CD4-positive, alpha-beta T cell treated with Interleukin-17A for 4 hours (primary cell): ENCODE measurements at places on chromosomes 12 and 14.

DNA sequence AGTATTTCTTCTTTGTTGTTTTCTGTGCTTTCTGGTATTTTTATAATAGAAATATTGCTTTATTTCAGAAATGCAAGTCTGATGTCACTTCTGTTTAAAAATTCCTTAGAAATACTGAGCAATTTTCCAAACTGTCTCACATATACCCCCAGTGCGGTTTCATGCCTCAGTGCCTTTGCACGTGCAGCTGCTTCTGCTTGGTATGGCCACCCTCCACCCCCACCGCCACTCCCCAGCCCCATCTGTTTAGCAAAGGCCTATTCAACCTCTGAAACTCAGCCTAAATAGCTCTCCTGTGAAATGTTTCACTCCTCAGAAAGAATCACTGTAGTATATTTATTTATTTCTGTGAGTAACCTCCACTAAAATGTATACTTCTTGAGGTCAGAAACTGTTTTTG, 52.3 kb downstream of the PPM1H start:
- no peak for DNase-seq

- no peak for DNase-seq
These were observed 49.3 kb upstream of the USP44 start for GRCh38 chr12:95600567-95600966.

GRCh38 chr14:51176839-51177238, 63.2 kb upstream of the TMX1 start:
- no peak for DNase-seq

DNA sequence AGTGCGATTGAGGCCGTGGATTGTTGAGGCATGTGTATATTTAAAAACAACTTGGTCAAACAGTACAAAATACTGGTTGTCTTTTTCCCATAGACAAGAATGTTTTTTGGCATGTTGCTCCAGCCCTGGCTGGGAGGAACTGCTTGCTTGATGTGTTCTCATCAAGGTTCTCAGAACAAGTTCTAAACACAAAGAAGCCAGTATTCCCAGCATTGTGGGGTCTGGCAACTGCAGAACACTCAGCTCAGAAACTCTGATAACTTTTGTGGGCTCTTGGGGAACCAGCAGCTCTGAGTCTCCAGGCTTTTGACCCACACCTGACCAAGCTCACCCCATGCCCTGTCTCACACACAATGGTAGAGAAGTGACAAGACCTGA, 27.1 kb upstream of the DICER1 start:
- no peak for DNase-seq

- no peak for DNase-seq
These were observed 669 bp upstream of the CDKN3 start for GRCh38 chr14:54396183-54396492.

- no peak for DNase-seq
These were observed 36.7 kb upstream of the C14orf132 start for GRCh38 chr14:96002498-96002884.

DNA sequence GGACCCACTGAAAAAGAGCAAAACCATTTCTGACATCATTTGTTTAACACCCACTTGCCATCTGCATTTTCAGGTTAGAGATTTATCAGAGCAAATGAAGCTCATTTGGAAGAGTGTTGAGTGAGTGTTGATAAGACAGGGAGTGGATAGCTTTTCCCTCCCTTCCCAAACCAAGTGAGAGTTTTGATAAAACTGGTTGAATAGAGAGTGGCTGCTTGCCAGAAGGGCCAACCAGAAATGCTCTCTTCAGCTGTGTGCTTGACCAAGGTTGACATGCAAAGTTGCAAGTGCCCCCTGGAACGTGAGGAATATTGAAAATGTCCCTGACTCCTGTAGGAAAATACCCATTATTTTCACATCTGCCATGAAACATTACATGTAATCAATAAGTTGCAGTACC, 1487.0 kb upstream of the FLRT2 start:
- no peak for DNase-seq

GRCh38 chr12:120368789-120369602, at the start of gene MSI1:
TSS of gene MSI1 (minus strand) at chr12:120369164. CDS start at chr12:120369091, 73 bp downstream.
- no peak for DNase-seq

- DNase-seq, result peak; percentile 82
These were observed 190.8 kb upstream of the PRMT8 start for GRCh38 chr12:3299929-3300832.

- DNase-seq, result no peak
These were observed 97.1 kb downstream of the ALG10 start for GRCh38 chr12:34119366-34119765.

GRCh38 chr12:58413794-58414193, 472.4 kb downstream of the ATP23 start:
- DNase-seq, result no peak

DNA sequence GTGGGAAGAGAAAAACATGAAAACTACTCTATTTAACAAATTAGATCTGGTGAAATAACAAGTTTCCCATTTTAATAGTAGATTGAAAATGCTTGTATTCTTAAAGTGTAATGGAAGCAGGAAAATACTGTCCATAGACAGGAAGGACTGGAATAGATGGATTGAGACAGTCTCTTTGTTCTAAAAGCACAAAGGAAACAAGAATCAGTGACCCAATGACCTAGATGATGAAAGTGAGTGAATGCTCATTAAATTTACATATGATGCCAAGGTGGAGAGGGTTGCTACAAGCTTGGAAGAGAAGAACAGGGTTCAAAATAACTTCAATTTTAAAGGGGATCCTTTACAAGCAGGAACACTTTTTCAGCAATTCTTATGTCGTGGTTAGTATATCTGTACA, 233.1 kb downstream of the TRHDE start:
- no peak for DNase-seq

DNA sequence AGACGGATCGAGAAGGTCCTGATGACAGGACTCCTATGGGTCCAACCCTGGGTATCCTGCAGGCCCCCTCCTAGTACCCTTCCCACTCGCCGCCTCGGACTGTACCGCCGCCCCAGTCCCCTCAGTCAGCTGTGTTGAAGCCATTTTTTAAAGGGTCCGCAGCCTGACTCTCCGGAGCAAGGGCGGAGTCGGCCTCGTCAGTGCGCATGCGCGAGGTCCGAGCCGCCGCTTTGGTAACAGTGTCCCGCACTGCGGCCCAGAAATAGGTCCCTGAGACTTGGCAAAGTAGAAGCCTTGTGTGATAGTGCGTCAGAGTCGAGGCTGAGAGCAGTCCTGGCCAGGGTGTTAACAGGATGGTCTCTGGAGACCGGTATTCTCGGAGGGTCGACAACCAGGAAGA, 769.0 kb upstream of the ALG10B start:
- DNase-seq, result no peak

GRCh38 chr12:121581686-121582429, 1.0 kb upstream of the KDM2B start:
- peak; percentile 35 for DNase-seq

DNA sequence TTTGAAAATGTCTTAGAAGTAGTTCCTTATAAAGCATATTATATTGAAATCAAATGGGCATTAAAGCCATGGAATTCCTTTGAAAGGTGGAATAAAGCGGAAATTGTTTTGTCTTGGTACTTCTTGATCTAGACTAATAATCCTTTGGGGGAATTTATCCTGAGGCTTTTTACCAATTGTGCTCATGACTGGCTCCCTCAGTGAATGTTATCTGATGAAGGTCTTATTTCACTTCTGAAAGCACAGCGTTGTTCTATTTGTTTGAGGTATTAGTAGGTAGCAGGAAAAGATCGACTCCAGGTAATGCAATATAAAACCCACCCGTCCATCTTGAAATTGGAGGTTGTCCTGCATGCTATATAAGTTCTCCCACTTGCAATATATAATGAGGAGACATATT, 64.8 kb downstream of the PPFIBP1 start:
- no peak for DNase-seq

- DNase-seq, result peak; percentile 36
These were observed 367.4 kb downstream of the BTG1 start for GRCh38 chr12:91778091-91778832.

- no peak for DNase-seq
These were observed 36.1 kb downstream of the ASCL1 start for GRCh38 chr12:102993537-102993936.

- DNase-seq, result no peak
These were observed 621.0 kb downstream of the CCER1 start for GRCh38 chr12:90333939-90334338.

GRCh38 chr12:71503579-71504391, 64.2 kb downstream of the LGR5 start:
- peak; percentile 4 for DNase-seq

GRCh38 chr12:49990273-49990672, 17.5 kb downstream of the AQP6 start:
- DNase-seq, result no peak

GRCh38 chr14:89409961-89410360, 7.1 kb downstream of the FOXN3 start:
- no peak for DNase-seq

- DNase-seq, result no peak
These were observed 89.1 kb upstream of the CPSF6 start for GRCh38 chr12:69150083-69150795.

GRCh38 chr12:128810182-128811127, 13.3 kb downstream of the SLC15A4 start:
- DNase-seq, result no peak

DNA sequence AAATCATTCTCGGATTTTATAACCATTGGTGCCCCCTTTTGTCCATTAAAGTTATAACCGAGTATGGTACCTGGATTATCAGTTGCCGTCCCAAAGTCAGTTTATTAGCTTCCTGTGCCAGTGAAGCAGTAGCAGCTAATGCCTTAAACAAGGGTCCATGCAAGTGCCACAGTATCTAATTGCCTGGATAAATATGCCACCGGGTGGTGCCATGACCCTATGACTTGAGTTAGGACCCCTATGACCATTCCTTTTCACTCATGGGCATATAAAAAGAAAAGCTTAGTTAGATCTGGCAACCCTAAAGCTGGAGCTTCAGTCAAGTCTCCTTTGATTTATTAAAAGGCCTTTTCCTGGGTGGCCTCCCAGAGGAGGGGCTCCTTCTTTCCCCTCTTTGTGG, 1314.6 kb downstream of the TMEM121 start:
- DNase-seq, result no peak

DNA sequence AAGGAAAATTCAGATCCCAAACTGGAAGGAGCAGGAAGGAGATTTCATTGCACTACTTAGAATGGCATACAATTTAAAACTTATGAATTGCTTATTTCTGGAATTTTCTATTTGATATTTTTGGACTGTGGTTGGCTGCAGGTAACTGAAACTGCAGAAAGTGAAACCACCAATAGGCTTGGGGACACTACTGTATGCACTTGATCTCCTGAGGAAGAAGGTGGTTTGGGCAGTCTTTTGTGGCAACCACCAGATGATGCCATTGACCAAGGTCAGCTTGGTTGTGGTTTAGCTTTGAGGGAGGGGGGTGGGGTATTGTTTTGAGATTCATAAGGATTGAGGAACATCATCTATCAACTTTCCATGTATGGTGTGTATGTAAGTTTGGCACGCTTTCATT, 209.5 kb upstream of the STXBP6 start:
- DNase-seq, result no peak
